Central memory CD8-positive, alpha-beta T cell (primary cell): ENCODE measurements at places on chromosomes 4 and X.

DNA sequence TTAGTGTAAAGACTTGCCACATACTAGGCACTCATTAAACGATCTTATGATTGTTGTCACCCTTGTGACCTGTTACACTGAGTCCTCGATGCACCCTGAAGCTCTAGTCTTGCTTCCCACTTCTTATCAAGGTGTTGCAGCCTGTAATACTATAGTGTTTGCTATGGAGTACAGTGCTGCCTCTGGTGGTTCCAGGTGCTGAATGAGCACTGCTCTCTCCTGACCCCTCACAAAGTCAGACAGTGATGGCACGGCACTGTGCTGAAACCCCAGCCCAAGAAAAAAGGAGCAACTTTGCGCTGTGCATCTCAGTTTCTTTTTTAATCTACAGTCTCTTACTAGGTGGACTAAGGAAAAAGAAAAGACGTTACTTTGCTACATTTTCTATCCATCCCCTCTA, 106.3 kb downstream of the GC start:
- no peak for DNase-seq
- H3K4me3 ChIP-seq: no peak overlapping the region
- H3K27ac ChIP-seq: no peak overlapping the region
- H3K27me3 ChIP-seq: no peaks in the 10 kb centered on the region
- H3K4me1 ChIP-seq: no peaks in the 10 kb centered on the region
- H3K36me3 ChIP-seq: no peaks in the 10 kb centered on the region

DNA sequence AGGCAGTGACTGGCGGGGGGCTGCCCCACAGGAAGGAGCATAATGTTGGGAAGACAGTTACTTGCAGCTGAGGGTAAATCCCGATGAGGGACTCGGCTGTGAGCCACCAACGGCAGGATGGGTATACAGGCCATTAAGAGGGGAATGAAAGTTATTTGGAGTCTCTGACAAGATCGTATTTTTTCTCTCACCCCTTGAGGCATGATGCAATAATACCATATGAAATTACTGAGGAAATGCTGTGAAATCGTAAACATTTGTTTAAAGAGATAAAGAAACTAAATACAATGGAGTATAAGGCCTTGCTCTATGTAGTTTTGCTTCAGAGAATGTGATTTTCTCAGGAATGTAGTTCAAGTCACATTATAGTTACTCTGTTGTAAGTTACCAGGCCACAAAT, 12.7 kb downstream of the IL1RAPL1 start:
- H3K4me3 ChIP-seq: no peak overlapping the region
- no peaks in the 10 kb centered on the region for H3K27me3 ChIP-seq
- H3K4me1 ChIP-seq: no peaks in the 10 kb centered on the region
- DNase-seq: no peak

GRCh38 chrX:129359269-129359668, 164.0 kb downstream of the SMARCA1 start:
- H3K36me3 ChIP-seq: no peaks in the 10 kb centered on the region
- no peak overlapping the region for H3K27ac ChIP-seq
- H3K4me3 ChIP-seq: no peak overlapping the region
- no peaks in the 10 kb centered on the region for H3K4me1 ChIP-seq
- no peak for DNase-seq
- H3K27me3 ChIP-seq: no peaks in the 10 kb centered on the region

DNA sequence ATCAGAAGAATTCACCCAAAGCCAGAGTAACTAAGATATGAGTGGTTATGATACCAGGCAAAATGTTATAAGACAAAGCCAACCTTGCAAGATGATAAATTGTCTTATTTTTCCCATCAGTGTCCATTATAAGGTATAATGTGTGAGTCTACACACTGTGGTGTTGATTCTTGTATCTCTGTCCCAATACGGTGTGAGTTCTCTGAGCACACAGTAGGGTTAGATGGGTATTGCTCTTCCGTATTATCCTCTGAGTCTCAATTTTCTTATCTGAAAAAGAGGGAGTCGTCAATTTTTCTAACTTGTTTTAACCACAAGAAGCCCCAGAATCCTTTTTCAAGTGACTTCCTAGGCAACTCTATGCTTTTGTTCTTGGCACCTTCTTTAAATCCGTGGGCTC, 69.9 kb downstream of the HMGB2 start:
- H3K36me3 ChIP-seq: peaks cover 7% of the 10 kb centered on the region
- H3K27me3 ChIP-seq: no peaks in the 10 kb centered on the region
- DNase-seq: no peak
- H3K4me1 ChIP-seq: peaks cover 31% of the 10 kb centered on the region
- H3K27ac ChIP-seq: peak overlapping the region; percentile 78

- DNase-seq: no peak
- peaks cover 1% of the 10 kb centered on the region for H3K36me3 ChIP-seq
- H3K4me1 ChIP-seq: no peaks in the 10 kb centered on the region
- no peak overlapping the region for H3K27ac ChIP-seq
- peaks cover 12% of the 10 kb centered on the region for H3K27me3 ChIP-seq
- H3K4me3 ChIP-seq: no peak overlapping the region
Measured at GRCh38 chr4:16382571-16382970, 156.3 kb upstream of the TAPT1 start.

- H3K4me3 ChIP-seq: no peak overlapping the region
- no peaks in the 10 kb centered on the region for H3K4me1 ChIP-seq
- no peaks in the 10 kb centered on the region for H3K36me3 ChIP-seq
- DNase-seq: no peak
- no peak overlapping the region for H3K27ac ChIP-seq
- H3K27me3 ChIP-seq: no peaks in the 10 kb centered on the region
Measured at GRCh38 chr4:23242962-23243361, 550.2 kb downstream of the GBA3 start.

DNA sequence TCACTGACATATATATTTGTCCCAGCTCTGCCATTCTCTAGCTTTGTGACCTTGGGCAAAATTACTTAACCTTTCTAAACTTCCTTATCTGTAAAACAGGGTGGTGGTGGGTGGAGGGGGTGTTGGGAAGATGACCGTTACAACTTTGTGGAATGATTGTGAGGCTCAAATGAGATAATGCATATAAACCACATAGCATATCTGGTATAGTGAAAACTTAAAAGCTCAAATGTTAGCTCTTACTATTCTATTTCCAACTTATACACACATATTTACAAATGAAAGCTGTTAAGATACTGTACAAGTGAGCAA, 52.9 kb upstream of the HPRT1 start:
- peaks cover 3% of the 10 kb centered on the region for H3K36me3 ChIP-seq
- H3K4me1 ChIP-seq: peaks cover 7% of the 10 kb centered on the region
- H3K4me3 ChIP-seq: no peak overlapping the region
- no peaks in the 10 kb centered on the region for H3K27me3 ChIP-seq

DNA sequence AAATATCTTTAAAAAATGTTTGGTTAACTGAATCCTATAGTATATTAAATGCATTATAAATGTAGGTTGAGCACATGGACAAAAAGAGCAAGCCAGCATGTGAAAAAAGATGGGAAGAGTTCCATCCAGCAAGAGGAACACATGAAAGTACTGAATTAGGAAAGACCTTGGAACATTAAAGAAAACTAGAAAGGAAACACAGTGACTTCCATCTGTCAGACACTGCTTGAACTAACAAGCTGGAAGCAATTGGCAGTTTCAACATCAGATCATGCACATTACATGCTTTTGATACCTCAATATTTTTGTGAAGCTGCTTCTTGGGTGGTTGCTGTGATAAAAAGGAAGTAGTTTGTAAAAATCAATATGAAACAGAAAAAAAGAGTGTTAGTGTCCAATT, 626.8 kb upstream of the GNPDA2 start:
- H3K27ac ChIP-seq: no peak overlapping the region
- DNase-seq: no peak
- H3K4me3 ChIP-seq: no peak overlapping the region
- H3K4me1 ChIP-seq: no peaks in the 10 kb centered on the region
- no peaks in the 10 kb centered on the region for H3K27me3 ChIP-seq

DNA sequence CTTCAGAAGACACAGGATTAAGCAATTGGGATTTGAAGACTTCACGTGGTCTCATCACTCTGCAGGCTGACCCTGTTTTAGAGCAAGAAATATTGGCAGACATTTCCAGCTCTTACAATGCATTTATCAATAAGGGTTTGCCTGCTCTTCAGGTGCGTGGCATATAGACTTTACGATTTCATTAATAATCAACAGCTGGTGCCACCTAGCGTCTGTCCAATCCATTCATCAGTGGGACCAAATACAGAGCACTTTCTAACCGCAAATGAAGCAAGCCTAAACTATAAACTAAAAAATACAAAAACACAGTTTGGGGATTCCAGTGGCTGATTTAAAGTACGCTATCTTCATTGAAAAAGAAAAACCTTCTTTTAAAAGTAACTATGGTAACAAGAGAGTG, 125.4 kb upstream of the DMD start:
- no peak overlapping the region for H3K27ac ChIP-seq
- H3K4me1 ChIP-seq: no peaks in the 10 kb centered on the region
- DNase-seq: no peak
- H3K36me3 ChIP-seq: no peaks in the 10 kb centered on the region
- no peaks in the 10 kb centered on the region for H3K27me3 ChIP-seq

DNA sequence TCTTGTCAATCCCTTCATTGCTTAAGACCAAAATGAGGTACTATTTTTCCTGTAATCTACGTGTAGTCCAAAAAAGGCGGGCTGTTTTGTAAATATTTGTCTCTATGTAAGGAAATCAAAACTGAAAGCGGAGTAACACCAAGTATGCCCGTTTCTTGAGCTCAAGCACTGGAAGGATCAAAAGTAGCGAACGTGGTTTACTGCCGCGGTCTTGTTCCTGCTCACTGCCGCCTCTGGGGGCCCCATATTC, 71.5 kb downstream of the AFF1 start:
- H3K36me3 ChIP-seq: peaks cover 19% of the 10 kb centered on the region
- H3K27ac ChIP-seq: peak overlapping the region; percentile 96
- peak overlapping the region; percentile 87 for H3K4me3 ChIP-seq
- DNase-seq: no peak

DNA sequence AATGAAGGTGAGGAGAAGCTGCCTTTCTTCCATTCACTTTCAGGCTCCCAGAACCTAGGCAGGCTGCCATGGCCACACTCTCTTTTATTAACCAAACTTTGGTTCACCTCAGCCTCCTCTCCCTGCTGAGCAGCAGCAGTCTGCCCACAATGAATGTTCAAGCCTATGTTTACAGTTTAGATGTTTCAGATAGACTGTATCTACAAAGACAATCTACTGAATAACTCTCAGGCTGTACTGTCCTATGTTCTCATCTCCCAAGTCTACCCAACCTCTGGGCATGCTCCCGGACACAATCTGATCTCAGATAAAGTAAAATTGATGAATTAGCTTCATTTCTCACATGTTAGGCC, 59.2 kb upstream of the TMEM164 start:
- no peaks in the 10 kb centered on the region for H3K27me3 ChIP-seq
- H3K4me1 ChIP-seq: no peaks in the 10 kb centered on the region
- no peak overlapping the region for H3K4me3 ChIP-seq
- DNase-seq: no peak
- no peaks in the 10 kb centered on the region for H3K36me3 ChIP-seq

DNA sequence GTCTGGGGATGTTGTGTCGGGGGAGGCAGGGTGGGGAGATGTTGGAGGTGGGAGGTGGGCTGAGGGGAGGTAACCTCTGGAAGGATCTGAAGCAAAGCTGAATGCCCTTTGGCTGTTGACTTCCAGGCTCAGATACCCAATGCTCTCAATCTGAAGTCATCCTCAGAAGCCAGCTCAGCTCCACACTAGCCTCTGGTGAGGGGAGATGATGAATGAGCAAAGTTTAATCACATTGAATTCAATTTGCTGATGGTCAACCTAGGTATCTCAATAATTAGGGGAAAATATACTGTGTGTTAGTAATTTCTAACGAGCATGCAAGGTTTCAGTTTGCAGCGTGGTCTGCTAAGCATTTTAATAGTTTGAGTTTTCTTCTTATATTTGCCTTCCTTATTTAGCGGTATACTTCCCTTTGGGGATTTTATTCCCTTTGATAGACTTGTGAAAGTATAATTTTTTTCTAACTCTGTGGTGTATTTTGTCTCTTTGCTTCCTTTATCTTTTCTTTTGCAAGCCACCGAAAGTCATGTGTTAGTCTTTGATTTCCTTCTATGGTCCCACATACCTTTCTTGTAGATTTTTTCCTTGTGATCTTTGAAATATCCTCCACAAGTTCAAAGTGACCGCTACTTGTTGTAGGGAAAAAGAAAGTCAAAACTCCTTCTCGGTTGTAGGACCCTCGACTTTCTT, 146.3 kb upstream of the LEF1 start:
- H3K27me3 ChIP-seq: no peaks in the 10 kb centered on the region
- H3K4me1 ChIP-seq: no peaks in the 10 kb centered on the region
- no peak overlapping the region for H3K27ac ChIP-seq
- H3K4me3 ChIP-seq: no peak overlapping the region
- H3K36me3 ChIP-seq: peaks cover 2% of the 10 kb centered on the region

DNA sequence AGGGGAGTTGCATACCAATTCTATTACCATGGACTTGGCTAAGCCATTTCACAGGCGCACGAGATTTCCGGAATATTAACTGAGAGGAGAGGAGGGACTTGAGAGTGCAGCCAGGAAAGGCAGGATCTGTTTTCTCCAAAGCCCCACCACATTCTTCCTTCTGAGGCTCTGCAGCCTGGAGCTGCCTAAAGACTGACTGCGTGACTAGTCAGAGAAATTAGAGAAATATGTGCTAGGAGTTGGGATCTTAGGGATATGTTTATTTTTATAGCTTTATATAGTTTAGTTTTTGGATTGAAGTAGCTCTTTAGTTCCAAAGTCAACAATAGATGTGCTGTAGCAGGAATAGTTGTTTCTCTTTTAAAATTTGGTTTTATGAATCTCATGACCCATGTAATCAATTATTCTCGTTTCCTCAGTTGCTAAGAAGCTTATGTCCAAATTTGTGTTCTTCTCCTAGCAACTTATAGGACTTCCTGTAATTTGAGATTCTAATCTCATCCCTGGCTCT, 300.1 kb upstream of the DDX53 start:
- no peaks in the 10 kb centered on the region for H3K27me3 ChIP-seq
- no peak for DNase-seq
- no peaks in the 10 kb centered on the region for H3K4me1 ChIP-seq
- no peaks in the 10 kb centered on the region for H3K36me3 ChIP-seq
- no peak overlapping the region for H3K27ac ChIP-seq

GRCh38 chrX:77065896-77066295, 381.3 kb upstream of the FGF16 start:
- H3K4me1 ChIP-seq: peaks cover 12% of the 10 kb centered on the region
- H3K4me3 ChIP-seq: no peak overlapping the region
- no peaks in the 10 kb centered on the region for H3K27me3 ChIP-seq
- no peak overlapping the region for H3K27ac ChIP-seq
- no peak for DNase-seq

DNA sequence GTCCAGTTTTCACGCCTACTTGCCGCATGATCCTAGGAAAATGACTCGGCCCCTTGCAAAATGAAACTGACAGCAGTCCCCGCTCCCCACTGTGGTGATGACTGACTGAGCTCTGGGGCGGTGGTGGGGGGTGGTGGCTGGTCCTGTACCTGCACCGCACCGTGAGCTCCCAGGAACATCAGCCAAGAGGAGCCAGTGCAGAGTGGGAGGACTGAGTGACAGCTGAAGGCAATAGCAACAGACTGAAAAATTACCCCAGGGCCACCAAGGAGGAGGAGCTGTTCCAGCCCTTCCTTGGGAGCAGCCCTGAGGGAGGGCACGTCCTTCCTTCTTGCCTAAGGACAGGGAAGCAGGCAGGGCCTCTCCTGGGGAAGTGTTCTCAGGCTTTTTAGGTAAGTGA, 2.4 kb upstream of the C4orf50 start:
- H3K4me3 ChIP-seq: no peak overlapping the region
- no peaks in the 10 kb centered on the region for H3K27me3 ChIP-seq
- no peak for DNase-seq
- H3K4me1 ChIP-seq: peaks cover 6% of the 10 kb centered on the region
- H3K27ac ChIP-seq: no peak overlapping the region

GRCh38 chr4:152540293-152540674, 4.4 kb upstream of the FBXW7 start:
- no peaks in the 10 kb centered on the region for H3K27me3 ChIP-seq
- no peak for DNase-seq
- peaks cover 36% of the 10 kb centered on the region for H3K4me1 ChIP-seq
- peaks cover 12% of the 10 kb centered on the region for H3K36me3 ChIP-seq
- H3K4me3 ChIP-seq: no peak overlapping the region
